Left kidney (tissue), 8 donors: ENCODE measurements at places on chromosomes 5 and 9. TPM values are rescaled to one million over a fixed set of nuclear protein-coding genes. Genes with fewer than 3 reads are reported as not detected.
A peak's percentile ranks its signal among the peaks of the same experiment; 100 is the strongest.

GRCh38 chr9:107136296-107136695 lies 146.8 kb upstream of the RAD23B start:
- no peak for DNase-seq

DNA sequence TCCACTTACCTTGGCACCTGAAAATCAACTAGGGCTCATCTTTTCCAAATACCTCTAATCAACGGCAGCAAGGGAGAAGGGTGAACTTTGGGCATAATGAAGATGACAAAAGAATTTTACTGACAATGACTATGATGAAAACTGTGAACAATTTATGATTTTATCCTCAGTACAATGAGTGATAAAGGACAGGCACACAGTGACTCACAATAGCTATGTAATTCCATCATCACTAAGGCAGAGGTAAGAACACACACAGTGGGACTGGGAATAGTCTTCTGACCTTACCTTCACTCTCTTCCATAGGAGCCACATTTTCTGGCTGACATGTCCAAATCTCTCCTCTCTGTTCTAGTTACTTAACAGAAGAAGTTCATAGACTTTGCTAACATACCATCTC lies 26.1 kb upstream of the KCNV2 start:
- DNase-seq: no peak

GRCh38 chr9:69324549-69325401 lies at the start of gene ENTREP1:
Gene ENTREP1 (plus strand): TSS chr9:69325215. CDS start chr9:69325310, 95 bp downstream.
- DNase-seq: peak; percentile 34

GRCh38 chr9:1050125-1050895 lies at the start of gene DMRT2:
Gene DMRT2 (plus strand): TSS chr9:1050357. CDS start chr9:1051614, 1,257 bp downstream.
- DNase-seq: peak; percentile 92

Gene INSYN2B
- polyA plus RNA-seq: 1.7 TPM

- DNase-seq: no peak
Measured at GRCh38 chr5:28779161-28779754, 1740.9 kb upstream of the CDH9 start.

- DNase-seq: no peak
Measured at GRCh38 chr5:132451387-132451786, 39.2 kb downstream of the IRF1 start.

DNA sequence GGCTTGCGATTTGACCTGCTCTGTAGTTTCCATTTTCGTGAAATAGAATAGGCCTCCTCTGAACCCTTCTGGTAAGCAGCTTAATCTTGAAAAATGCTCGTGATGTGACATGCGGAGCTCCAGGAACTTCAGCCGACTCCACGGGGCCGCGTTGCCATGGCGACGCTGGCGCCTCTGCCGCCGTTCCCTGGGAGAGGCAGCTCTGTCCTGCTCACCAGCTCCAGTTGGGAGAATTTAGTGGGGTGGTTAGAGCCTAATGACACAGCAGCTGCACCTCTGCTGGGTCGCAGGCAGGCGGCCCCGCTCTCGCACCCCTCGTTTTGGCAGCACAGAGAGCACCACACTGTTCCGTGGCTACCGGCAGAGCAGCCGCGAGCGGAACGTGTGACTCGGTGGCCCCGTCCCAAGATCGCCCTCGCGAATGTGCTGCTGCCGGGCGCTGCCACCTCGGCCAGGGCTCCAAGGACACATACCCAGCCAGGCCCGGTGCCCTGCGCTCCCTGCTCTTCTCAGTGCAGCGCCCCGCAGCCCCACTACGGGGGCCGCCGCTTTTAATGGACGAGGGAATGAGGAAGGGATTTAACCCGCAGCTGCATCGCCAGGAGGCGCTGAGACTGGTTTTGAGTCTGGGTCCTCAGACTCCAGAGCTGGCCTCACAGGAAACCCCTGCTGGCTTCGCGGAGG lies 131.2 kb upstream of the LMX1B start:
- DNase-seq: peak; percentile 67

- no peak for DNase-seq
Measured at GRCh38 chr5:17897776-17898175, 263.5 kb downstream of the TAF11L14 start.

Gene DDX4
- 0.12 TPM for polyA plus RNA-seq

GRCh38 chr5:93721511-93721910 lies 19.9 kb downstream of the POU5F2 start:
- no peak for DNase-seq

Gene C5orf34
- polyA plus RNA-seq: 8.4 TPM

- DNase-seq: no peak
Measured at GRCh38 chr9:131987232-131987631, 92.4 kb downstream of the MED27 start.
